ENCODE measurements at places on chromosomes 3 and 15.

DNA sequence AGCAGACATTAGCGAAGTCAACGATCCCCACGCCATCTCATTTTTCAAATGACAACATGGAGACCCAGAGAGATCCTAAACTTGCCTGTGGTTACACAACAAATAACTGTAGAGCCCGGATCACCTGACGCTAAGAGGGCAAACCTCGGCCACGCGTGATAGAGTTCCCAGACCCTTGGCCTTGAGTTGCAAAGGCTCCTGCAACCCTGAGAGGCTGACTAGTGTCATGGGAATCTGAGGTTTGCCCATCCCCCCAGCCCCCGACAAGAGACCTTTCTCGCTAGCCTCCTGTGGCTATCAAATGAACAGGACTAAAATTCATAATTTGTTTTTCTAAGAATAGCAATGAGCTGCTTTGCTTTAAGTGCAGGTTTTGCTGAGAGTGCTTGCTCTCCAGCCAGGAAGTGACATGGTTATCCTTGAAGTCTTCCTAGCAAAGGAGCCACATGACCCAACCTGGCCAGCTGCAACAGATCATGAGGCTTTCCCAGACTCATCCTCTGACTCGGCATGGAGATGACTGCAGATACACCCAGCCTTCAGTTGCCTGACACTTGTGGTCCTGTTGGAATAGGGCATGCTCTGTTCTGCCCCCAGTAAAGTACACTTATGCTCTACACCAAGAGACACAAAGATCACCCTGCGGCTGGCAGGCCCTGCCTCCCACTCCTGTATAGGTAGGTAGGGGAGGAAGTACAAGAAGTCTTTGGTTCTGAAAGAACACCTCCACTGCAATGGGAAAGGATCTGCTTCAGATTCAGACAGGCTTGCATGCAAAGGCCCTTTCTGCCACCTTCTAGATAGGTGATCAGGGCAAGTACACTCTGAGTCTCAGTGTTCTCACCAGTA lies 36.0 kb downstream of the MCF2L2 start:
- DNase-seq = no peak

- no peak for DNase-seq
Measured at GRCh38 chr3:125316949-125317348, 58.2 kb downstream of the ZNF148 start.

GRCh38 chr3:21738935-21739702 lies 11.9 kb downstream of the ZNF385D start:
- DNase-seq = no peak

GRCh38 chr3:55160241-55160983 lies 232.6 kb upstream of the LRTM1 start:
- no peak for DNase-seq
